ENCODE measurements at places on chromosomes 1 and 21.

- H3K4me3 ChIP-seq: no peak overlapping the region
- H3K4me1 ChIP-seq: no peaks in the 10 kb centered on the region
- DNase-seq: no peak
- no peaks in the 10 kb centered on the region for H3K27me3 ChIP-seq
These were observed 387.3 kb upstream of the PLXNA2 start for GRCh38 chr1:208631506-208631905.

- no peaks in the 10 kb centered on the region for H3K4me1 ChIP-seq
- H3K36me3 ChIP-seq: no peaks in the 10 kb centered on the region
- DNase-seq: no peak
- no peak overlapping the region for H3K27ac ChIP-seq
- peaks cover 25% of the 10 kb centered on the region for H3K27me3 ChIP-seq
These were observed 104.0 kb downstream of the GABPA start for GRCh38 chr21:25838809-25839208.

- H3K27me3 ChIP-seq: peaks cover 22% of the 10 kb centered on the region
- H3K4me1 ChIP-seq: no peaks in the 10 kb centered on the region
- no peak overlapping the region for H3K4me3 ChIP-seq
- DNase-seq: no peak
- no peak overlapping the region for H3K27ac ChIP-seq
- no peaks in the 10 kb centered on the region for H3K36me3 ChIP-seq
These were observed 12.3 kb downstream of the FAM3B start for GRCh38 chr21:41328660-41329607.

DNA sequence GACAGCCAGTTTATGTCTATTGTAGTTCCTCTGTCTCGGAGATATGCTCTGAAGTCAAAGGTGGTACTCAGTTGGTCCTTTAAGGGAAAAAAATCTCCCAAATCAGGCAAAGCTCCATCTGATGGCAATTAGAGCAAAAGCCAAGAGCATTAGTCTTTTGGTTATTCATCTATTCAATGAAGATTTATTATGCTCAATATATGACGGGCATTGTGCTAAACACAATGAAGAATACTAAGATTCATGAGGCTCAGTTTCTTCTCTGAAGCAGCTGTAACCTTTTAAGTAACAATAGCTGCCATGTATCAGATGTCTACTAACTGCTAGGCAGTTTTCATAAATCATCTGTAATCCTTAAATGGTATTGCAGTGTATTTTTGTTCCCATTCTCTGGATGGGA lies 47.6 kb upstream of the MROH9 start:
- no peak overlapping the region for H3K27ac ChIP-seq
- no peak for DNase-seq
- no peaks in the 10 kb centered on the region for H3K36me3 ChIP-seq
- H3K4me3 ChIP-seq: no peak overlapping the region
- H3K27me3 ChIP-seq: peaks cover 2% of the 10 kb centered on the region

DNA sequence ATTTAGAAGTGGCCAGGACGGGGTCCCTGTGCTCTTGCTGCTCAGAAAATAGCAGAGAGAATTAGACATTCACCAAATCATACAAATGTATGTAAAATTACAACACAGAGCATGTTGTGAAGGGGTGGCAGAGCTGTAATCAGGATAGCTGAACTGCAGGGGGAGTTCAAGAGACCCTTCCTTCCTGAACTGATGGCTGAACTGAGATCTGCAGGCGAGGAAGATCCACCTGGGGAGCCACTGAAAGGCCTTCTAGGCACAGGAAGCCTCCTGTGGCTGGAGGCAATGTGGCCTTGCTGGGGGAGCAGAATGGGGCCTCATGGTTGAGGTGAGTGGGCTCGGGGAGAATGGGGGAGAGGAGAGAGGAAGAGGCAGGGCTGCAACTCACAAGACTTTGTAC lies 216.5 kb downstream of the PRDM2 start:
- H3K4me3 ChIP-seq: no peak overlapping the region
- DNase-seq: no peak
- no peaks in the 10 kb centered on the region for H3K36me3 ChIP-seq
- H3K27me3 ChIP-seq: peaks cover 18% of the 10 kb centered on the region
